AG08395 (cell line): ENCODE measurements at places on chromosomes 2 and 18.

GRCh38 chr2:169877398-169877797 lies 50.1 kb downstream of the UBR3 start:
- DNase-seq: peak; percentile 4

DNA sequence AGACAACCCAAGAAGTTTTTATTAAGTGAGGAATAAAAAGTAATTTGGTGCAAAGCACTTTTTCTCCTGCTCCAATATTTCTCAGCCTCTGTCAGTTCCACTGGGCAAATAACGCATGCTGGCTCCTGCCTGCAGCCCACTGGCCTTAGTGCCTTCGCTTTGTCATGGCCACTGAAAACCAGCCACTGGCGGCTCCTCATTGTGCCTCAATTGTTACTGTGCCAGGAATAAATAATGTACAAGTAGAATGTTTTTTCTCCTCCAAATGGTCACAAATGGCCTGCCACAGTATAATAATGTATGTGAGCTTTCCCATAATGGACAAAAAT lies 267.1 kb downstream of the ACTR3 start:
- no peak for DNase-seq

- DNase-seq: no peak
These were observed 1044.0 kb upstream of the PIK3C3 start for GRCh38 chr18:40911041-40911440.

- no peak for DNase-seq
These were observed 249.1 kb upstream of the SPRED2 start for GRCh38 chr2:65681503-65681902.

DNA sequence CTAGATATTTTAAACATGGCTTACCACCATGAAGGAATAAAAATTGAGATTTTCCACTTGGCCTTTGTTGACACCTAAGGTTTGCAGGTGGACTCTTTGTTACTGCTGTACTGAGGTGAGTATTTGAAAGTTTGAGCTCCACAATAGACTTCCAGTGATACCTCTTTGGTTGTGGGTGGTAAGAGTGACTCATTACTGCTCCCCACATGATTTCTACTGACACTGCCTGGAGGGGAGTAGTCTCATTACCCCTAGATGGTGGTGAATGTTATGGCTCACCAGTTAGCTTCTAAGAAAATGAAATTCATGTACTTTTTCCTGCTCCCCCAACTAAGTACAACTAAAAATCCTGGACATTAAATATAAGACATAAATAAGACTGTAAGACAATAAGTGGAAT lies 1183.1 kb upstream of the TMEFF2 start:
- no peak for DNase-seq
